Activated CD8-positive, alpha-beta memory T cell treated with anti-CD3 and anti-CD28 coated beads, Interleukin-2, amount 10 ng/mL, durations not matched to agents 7 days and 5 days (primary cell): ENCODE measurements at places on chromosomes 2 and 18.
A peak's percentile ranks its signal among the peaks of the same experiment; 100 is the strongest.

DNA sequence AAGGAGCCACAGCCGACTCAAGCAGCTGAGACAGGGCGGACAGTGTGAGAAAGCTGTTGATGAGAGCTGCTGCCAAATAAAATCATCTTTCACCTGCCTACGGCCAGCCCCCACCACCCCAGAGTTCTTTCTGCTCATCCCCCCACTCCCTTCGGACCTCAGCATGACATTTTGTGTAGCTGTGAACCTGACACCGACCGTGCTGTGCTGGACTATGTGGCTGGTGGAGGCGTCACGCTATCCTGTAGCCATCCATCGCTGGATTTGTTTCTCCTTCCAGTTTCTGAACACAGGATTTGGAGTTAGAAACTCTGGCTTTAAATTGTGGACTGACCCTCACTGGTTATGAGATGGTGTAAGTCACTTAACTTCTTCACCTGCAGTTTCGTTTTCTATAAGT is 317.3 kb downstream of the DCDC2C start:
- H3K4me1 ChIP-seq = no peaks in the 10 kb centered on the region
- H3K4me3 ChIP-seq = no peak overlapping the region
- H3K36me3 ChIP-seq = no peaks in the 10 kb centered on the region
- no peaks in the 10 kb centered on the region for H3K27me3 ChIP-seq
- no peak overlapping the region for H3K27ac ChIP-seq

DNA sequence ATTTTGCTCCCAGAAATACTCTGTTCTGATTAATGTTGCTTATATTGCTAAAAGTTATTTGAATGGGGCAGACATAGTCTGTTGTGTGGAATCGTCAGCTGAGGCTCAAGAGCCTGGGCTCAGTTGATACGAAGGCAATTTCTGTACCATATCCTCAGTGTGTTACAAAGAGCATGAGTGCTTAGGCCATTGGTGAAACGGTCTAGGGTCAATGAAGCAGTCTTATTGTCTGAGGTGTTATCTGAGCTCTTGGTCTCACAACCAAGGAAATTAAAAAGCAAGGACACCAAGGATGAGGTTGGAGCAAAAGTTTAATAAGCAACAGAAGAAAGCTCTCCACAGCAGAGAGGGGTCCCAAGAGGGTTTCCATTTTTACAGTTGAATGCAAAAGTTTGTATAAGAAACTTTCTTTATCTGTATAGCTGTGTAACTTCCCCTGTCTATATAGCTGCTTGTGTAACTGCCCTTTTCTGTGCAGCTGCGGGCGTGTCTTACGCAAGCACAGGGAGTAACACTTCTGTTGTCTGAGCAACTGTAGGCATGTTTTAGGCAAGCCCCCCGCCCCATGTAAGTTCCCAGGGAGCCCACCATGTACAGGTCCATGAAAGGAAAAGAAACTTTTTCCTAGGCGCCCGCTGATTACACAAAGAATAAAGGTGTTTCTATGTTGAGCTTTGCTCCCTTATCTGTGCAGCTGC is 40.6 kb upstream of the DSC1 start:
- H3K36me3 ChIP-seq = no peaks in the 10 kb centered on the region
- H3K4me1 ChIP-seq = no peaks in the 10 kb centered on the region
- H3K27me3 ChIP-seq = no peaks in the 10 kb centered on the region

DNA sequence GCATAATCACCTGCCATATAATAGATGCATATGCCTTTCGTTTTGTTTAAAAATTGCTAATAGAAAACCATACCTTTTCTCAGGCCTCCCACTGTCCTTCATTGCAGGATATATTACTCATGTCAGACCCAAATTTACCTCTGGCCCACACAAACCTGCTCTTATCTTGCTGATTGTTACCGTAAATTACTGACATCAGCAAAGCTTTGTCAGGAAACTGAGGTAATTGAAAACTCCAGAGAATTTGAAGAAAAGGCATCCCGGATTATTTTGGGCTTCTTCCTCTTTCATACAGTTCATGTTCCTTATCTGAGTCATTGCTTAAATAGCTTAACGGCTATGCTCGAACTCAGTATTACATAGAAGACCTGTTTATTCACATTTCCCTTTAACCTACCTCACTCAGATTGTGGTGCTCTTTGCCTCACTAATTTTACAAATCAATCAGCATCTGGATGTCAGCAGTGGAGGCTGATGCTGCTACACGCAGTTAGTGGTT is 145.7 kb downstream of the ZEB2 start:
- DNase-seq = no peak
- H3K36me3 ChIP-seq = peaks cover 9% of the 10 kb centered on the region
- H3K4me1 ChIP-seq = peaks cover 29% of the 10 kb centered on the region
- no peak overlapping the region for H3K4me3 ChIP-seq
- no peaks in the 10 kb centered on the region for H3K27me3 ChIP-seq

- H3K36me3 ChIP-seq = peaks cover 2% of the 10 kb centered on the region
- peaks cover 16% of the 10 kb centered on the region for H3K27me3 ChIP-seq
- DNase-seq = no peak
- no peak overlapping the region for H3K27ac ChIP-seq
- H3K4me1 ChIP-seq = peaks cover 35% of the 10 kb centered on the region
- H3K4me3 ChIP-seq = no peak overlapping the region
Observed at GRCh38 chr2:33318456-33318855, 158.0 kb upstream of the RASGRP3 start.

GRCh38 chr2:113005030-113005509 is at the start of gene IL36A:
TSS of gene IL36A (plus strand) at chr2:113005459. CDS start at chr2:113005872, 413 bp downstream.
- H3K27ac ChIP-seq = no peak within 1 kb of the TSS
- peaks cover 6% of the 10 kb centered on the region for H3K27me3 ChIP-seq
- no peak for DNase-seq
- peaks cover 2% of the 10 kb centered on the region for H3K4me1 ChIP-seq
- H3K36me3 ChIP-seq = peaks cover 13% of the 10 kb centered on the region

DNA sequence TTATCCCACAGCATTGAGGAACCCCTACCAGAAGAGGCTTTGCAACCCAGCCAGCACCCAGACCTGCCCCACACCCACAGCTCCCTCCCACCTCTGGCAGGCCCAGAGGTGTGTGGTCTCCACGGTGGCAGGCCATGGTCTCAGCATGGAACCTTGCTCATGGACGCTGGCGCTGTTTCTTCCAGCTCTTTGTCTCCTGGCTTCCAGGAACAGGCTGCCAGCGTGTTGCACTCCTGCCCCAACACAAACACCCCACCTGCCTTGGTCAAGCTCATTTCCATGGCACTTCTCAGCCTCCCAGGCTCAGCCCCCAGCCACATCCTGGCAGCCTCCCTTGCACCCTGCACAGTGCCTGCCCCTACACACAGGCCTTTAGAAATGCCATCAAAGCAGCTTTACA is 31.7 kb downstream of the EN1 start:
- DNase-seq = no peak
- H3K4me1 ChIP-seq = no peaks in the 10 kb centered on the region
- no peak overlapping the region for H3K4me3 ChIP-seq
- no peak overlapping the region for H3K27ac ChIP-seq
- H3K36me3 ChIP-seq = no peaks in the 10 kb centered on the region

DNA sequence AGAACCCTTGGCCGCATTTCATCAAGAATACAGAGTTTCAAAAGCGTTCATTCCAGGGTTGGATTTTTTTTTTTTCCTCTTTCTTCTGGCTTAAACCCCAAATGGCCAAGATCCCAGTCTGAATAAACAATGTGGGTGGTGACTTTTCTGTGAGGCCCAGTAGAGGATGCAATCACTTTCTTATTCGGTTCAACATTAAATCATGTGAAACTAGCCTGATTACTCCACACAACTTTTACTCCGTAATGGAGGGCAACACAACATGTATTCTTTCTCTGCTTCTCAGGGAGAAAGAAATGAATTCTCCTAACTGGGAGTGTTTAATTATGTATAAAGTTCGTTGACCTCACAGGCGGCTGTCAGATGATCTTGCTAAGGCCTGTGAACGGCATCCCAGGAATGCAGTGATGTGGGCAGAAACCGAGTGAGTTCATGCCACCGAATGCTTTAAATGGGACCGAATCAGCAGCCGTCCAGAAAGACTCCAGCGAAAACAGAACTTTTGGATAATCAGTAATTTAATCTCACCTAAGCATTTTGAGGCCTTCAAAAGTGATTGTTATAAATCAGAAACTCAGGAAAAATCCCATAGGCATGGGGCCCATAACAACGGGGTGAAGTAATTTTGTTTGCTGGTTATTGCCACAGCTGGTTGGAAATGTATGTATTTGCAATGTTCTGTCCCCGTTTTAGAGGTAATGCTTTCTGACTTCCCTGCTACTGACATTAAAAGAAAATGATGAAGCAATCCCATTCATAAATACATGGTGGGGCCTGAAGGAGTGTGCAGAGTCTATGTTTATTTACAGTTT is 81.5 kb downstream of the BCL2 start:
- H3K27ac ChIP-seq = peak overlapping the region; percentile 2
- H3K4me1 ChIP-seq = peaks cover 66% of the 10 kb centered on the region
- H3K36me3 ChIP-seq = peaks cover 80% of the 10 kb centered on the region
- no peaks in the 10 kb centered on the region for H3K27me3 ChIP-seq

GRCh38 chr18:10408131-10408530 is 46.3 kb upstream of the APCDD1 start:
- H3K36me3 ChIP-seq = no peaks in the 10 kb centered on the region
- no peaks in the 10 kb centered on the region for H3K4me1 ChIP-seq
- H3K27me3 ChIP-seq = no peaks in the 10 kb centered on the region
- no peak for DNase-seq
- H3K27ac ChIP-seq = no peak overlapping the region

GRCh38 chr2:12320027-12320734 is 396.6 kb upstream of the TRIB2 start:
- no peaks in the 10 kb centered on the region for H3K36me3 ChIP-seq
- no peak for DNase-seq
- no peaks in the 10 kb centered on the region for H3K4me1 ChIP-seq

- H3K36me3 ChIP-seq = no peaks in the 10 kb centered on the region
- peaks cover 10% of the 10 kb centered on the region for H3K4me1 ChIP-seq
- H3K27ac ChIP-seq = no peak overlapping the region
- DNase-seq = no peak
- no peak overlapping the region for H3K4me3 ChIP-seq
- no peaks in the 10 kb centered on the region for H3K27me3 ChIP-seq
Observed at GRCh38 chr2:240604291-240604938, 17.9 kb downstream of the CAPN10 start.

DNA sequence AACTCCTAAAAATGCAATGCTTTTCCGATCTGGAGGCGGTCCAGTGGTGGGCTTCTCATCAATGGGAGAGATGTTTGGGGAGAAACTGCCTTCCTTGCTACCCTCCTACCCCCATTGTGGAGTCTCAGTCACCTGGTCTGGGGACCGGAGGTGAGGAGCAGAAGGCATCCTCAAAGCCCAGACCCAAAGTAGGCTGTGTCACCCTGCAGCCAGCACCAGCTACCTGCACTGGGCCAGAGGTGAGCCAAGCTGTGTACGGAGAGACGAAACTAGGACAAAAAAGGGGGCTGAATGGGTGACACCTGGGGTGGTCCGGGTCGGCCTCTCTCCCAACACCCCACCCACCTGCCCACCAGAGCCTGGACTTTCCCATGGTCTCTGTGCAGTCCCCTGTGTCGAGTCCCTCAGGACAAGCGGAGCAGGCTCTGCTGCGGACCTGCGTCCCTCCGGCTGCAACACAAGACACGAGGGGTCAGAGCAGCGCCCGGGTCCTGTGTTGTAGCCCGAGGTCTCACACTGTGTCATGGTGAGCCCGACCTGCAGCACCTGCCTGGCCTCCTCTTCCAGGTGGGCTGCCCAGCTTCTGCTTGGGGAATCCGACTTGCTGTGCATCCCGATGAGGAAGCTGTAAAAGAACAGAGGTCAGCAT is 68.0 kb upstream of the RMP24 start:
- no peaks in the 10 kb centered on the region for H3K36me3 ChIP-seq
- H3K4me3 ChIP-seq = no peak overlapping the region
- H3K27ac ChIP-seq = no peak overlapping the region
- no peaks in the 10 kb centered on the region for H3K27me3 ChIP-seq
- DNase-seq = no peak

DNA sequence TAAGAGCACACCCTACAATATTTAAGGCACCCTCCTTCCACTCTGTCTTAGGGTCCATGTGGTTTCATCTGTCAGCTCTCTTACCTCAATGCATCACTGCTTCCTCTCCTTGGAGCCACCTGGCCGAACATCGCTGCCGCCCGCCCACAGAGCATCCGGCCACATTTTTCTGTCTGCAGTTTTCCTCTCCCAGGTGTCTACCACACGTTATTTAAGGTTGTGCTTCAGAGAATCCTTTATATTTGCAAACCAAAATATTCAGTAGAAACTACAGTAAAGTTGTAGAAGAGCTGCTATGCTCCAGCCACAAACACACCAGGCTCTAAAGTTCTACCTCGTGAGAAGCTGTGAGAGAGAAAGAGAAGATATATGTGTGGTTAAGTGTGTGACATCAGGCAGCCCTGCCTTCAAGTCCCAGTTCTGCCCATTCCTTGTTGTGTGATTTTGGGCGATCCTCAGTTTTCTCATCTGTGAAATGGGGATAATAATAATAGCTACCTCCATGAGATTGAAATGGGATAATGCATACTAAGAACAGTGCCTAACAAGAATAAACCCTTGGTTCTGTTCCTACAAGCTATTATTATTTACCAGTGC is 4.9 kb upstream of the STK17B start:
- peak; percentile 96 for DNase-seq
- peak overlapping the region; percentile 99 for H3K4me3 ChIP-seq
- no peaks in the 10 kb centered on the region for H3K27me3 ChIP-seq
- H3K4me1 ChIP-seq = peaks cover 74% of the 10 kb centered on the region

- H3K36me3 ChIP-seq = peaks cover 1% of the 10 kb centered on the region
- peaks cover 11% of the 10 kb centered on the region for H3K27me3 ChIP-seq
- peaks cover 28% of the 10 kb centered on the region for H3K4me1 ChIP-seq
- H3K4me3 ChIP-seq = peak within 1 kb of the TSS; percentile 52
- peak; percentile 89 for DNase-seq
Observed at GRCh38 chr2:236569573-236569973, at the start of gene ACKR3. TSS of gene ACKR3 (plus strand) at chr2:236569825. CDS start at chr2:236580466, 10,641 bp downstream.

DNA sequence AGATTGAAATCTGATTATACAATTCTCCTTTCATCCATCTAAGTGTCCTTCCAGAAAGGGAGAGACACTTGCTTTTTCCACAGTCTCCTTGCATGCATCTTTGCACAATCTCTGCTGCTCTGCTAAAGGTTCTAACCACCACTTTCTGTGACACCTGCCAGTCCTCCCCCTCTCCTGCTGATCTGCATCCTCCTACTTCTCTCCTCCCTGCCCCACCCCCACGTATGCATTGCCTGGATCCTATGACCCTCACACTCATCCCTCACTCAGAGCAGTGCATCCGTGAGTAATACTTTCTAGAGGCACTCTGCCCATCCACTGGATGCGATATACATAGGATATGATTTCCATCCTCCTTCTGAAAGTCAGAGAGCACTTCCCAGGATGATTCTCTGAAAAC is 27.7 kb upstream of the TRAPPC8 start:
- H3K27ac ChIP-seq = no peak overlapping the region
- H3K4me3 ChIP-seq = no peak overlapping the region
- DNase-seq = no peak
- no peaks in the 10 kb centered on the region for H3K4me1 ChIP-seq
- H3K36me3 ChIP-seq = peaks cover 12% of the 10 kb centered on the region
- no peaks in the 10 kb centered on the region for H3K27me3 ChIP-seq

- no peak overlapping the region for H3K27ac ChIP-seq
- H3K4me3 ChIP-seq = no peak overlapping the region
- no peaks in the 10 kb centered on the region for H3K27me3 ChIP-seq
- DNase-seq = no peak
- H3K4me1 ChIP-seq = no peaks in the 10 kb centered on the region
- no peaks in the 10 kb centered on the region for H3K36me3 ChIP-seq
Observed at GRCh38 chr2:11697103-11697871, 27.3 kb upstream of the NTSR2 start.

- DNase-seq = no peak
- no peak overlapping the region for H3K27ac ChIP-seq
- no peak overlapping the region for H3K4me3 ChIP-seq
- H3K4me1 ChIP-seq = no peaks in the 10 kb centered on the region
- H3K36me3 ChIP-seq = no peaks in the 10 kb centered on the region
- H3K27me3 ChIP-seq = no peaks in the 10 kb centered on the region
Observed at GRCh38 chr2:220466251-220466691, 838.8 kb downstream of the SLC4A3 start.
